Hepatocyte (in vitro differentiated cells): ENCODE measurements at places on chromosomes 16 and 17. TPM values are rescaled to one million over a fixed set of nuclear protein-coding genes. Genes with fewer than 3 reads are reported as not detected.

Gene PCGF2
- total RNA-seq = 7.2 and 8.7 TPM in 2 replicates

Gene MT1B
- not detected in 2 replicates for total RNA-seq

Gene CCDC92B
- total RNA-seq = 0.12 TPM in 1 of 2 replicates, not detected in the other

Gene TUBG2
- total RNA-seq = 13.1 and 16.0 TPM in 2 replicates

DNA sequence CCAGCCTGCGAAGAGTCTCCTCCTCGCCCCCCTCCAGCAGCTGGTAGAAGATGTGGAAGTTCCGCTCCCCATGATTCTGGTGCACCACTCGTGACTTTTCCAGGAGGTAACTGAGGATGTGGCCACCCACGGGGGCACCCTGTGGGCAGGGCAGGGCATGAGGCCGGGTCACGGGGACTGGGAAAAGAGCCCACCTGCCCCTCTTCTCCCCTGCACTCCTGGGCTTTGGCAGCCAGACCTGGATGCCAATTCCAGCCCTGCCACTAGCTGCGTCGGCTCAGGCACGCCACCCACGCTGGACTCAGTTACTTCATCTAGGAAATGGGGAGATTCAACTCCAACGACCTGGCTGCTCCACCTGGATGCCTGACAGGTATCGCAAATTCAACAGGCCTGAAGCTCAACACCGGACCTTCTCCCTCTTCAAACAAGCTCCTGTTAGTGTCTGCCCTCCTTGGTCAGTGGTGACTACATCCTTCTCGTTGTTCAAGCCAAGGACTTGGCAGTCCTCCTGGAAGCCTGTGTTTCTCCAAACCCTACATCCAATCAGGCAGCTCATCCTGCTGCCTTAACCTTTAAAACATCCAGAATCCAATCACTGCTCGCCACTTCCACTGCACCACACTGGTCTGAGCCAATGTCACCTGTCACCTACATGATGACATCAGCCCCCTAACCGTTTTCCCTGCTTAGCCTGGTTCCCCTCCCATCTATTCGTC, 11.6 kb downstream of the MYO1C start:
- DNase-seq = no peak

DNA sequence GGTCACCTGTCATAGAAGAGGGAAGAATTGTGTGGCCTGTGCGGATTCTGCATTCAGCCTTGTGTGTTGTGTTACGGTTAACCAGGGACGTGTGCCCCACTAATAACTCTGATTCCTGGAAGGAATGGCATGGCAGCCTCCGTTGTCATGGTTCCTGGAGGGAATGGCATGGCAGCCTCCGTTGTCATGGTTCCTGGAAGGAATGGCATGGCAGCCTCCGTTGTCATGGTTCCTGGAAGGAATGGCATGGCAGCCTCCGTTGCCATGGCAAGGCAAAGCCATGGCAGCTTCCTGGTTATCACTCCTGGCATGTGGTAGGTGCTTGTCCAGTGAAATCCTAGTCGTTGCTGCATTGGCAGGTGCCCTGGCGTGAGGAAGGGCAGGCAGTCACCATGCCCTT, 8.9 kb downstream of the SPG7 start:
- no peak for DNase-seq

- no peak for DNase-seq
Observed at GRCh38 chr16:65119435-65119834, 2.4 kb downstream of the CDH11 start.

- no peak for DNase-seq
Observed at GRCh38 chr17:56603486-56604238, 10.2 kb downstream of the NOG start.

GRCh38 chr17:4548721-4549531, 6.3 kb downstream of the MYBBP1A start:
- DNase-seq = no peak

GRCh38 chr17:13046361-13046760, 28.5 kb upstream of the ELAC2 start:
- no peak for DNase-seq

DNA sequence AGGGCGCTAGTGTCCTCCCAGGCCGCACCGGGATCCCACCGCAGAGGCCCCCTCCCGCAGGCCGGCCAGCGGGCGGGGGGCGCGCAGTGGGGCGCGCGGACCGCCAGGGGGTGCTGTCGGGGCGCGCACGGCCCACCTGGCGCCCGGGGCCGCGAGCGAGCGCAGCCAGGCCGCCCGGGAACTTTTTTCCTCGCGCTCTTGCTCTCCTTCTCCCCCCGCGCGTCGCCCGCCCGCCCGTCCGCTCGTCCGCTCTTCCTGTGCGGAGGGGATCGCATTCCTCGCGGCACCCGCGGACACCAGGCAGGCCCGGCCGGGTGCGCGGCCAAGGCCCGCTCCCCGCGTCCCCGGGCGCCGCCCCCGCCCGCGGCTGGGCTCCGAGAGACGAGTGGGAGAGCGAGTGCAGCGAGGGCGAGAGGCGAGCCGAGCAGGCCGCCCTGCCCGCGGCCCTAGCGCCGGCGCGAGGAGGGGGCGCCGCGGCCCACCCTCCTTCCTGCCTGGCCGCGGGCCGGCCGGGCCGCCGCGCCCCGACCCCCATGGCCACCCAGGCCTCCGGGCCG, at the start of gene RAI1:
RAI1 (plus strand) TSS at position 272 of the 557 bp plus-strand sequence. CDS start 111,491 bp downstream, outside the sequence.
- DNase-seq = peak; percentile 95

GRCh38 chr17:2266045-2266864, 37.3 kb downstream of the SMG6 start:
- no peak for DNase-seq

DNA sequence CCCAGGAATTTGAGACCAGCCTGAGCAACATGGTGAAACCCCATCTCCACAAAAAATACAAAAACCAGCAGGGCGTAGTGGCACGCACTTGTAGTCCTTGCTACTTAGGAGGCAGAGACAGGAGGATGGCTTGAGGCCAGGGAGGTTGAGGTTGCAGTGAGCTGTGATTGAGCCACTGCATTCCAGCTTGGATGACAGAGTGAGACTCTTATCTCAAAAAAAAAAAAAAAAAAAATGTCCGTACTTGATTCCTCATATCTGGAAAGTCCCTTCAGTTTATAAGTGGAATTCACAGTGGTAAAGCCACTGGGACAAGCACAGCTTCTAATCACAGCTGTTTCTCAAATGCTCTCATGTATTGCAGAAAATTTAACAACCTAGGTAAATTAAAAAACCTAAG, 78.6 kb upstream of the CREBBP start:
- DNase-seq = no peak

GRCh38 chr17:79942011-79942405, 93.7 kb downstream of the TBC1D16 start:
- DNase-seq = no peak

DNA sequence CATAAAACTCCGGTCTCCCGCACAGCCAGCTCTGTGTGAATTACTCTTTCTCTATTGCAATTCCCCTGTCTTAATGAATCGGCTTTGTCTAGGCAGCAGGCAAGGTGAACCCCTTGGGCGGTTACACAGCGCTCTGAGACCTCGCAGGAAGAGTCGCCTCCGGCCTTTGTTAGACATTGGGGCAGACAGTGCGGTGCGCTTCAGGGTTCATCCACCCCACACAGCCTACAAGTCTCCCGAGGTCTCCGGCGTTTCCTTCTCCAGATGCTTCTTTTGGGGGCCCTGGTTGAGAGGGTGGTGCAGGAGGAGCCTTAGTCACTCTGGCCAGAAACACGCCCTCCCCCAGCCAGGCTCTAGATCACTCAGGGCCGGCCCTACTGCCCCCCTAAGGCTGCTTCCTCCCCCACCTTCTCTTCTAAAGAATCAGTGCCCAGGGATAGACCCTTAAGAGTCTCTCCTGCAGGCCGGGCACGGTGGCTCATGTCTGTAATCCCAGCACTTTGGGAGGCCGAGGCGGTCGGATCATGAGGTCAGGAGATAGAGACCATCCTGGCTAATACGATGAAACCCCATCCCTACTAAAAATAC, 1.7 kb upstream of the MSRB1 start:
- no peak for DNase-seq

- DNase-seq = peak; percentile 33
Observed at GRCh38 chr16:15644267-15644961, 1.5 kb upstream of the MARF1 start.

DNA sequence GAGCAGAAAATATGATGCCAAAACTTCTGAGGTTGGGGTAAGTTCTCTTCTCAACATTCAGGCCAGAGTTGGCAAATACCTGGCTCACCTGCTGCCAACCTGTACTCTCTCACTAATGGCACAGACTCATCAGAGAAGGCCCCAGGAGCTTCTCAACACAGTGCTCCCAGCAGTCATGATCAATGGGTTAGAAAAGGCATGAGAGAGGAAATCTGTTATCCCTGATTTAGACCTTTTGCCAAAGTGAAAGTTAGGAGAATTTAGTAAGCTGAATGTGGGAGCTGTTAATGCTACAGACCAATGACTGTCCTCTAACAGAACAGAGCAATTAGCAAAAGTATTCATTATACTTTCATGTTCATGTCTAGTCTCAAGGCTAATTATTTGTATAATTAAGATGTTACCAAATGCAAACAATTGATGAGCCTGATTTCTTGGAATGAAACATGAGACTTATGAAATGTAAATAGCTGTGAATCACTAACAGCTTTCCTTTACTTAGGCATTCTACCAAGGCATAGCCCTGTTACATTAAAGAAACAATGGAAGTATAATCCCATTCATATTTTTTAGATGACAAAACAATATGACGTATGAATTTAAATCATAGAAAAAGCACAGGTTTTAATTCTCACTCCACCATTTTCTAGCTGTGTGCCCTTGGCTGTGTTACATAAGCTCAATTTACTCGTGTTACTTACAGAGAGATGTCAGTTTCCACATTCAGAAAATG, 68.7 kb upstream of the MARCHF10 start:
- no peak for DNase-seq

DNA sequence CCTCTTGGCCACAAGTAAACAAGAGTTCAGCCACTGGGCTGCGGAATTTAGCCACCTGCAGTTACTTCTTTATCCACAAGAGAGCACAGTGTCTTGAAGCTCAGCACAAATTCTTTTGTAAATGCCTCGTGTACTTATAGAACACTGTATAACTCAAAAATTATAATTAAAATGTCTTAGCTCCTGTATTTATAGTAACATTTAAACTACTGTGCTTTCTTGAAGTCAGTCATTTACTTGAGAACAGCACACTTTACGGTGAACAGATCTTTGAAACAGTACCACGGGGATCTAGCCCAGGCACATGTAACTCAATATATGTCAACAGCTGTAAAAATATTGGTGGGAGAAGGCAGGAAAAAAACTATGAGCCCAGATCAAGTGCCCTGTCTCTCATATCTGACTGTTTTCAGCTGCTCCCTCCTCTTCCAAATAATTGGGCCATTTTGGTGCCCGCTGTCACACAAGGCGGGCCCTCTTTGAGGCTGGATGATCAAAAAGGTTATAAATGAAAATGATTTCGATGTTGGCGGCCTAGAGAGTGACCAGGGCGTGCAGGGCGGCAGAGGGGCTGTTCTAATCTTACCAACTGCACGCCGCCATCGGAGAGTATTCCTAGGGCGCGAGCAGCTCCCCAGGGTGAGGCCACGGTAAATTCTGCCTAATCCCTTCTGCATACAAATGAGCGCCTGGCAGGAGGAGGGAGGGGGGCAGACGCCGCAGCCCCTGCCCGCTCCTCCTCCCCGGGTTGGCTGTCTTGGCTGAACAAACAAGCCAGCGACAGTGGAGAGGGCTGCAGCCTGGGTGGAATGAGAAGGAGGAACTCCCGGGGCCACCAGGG, 183.2 kb downstream of the C16orf78 start:
- peak; percentile 69 for DNase-seq

DNA sequence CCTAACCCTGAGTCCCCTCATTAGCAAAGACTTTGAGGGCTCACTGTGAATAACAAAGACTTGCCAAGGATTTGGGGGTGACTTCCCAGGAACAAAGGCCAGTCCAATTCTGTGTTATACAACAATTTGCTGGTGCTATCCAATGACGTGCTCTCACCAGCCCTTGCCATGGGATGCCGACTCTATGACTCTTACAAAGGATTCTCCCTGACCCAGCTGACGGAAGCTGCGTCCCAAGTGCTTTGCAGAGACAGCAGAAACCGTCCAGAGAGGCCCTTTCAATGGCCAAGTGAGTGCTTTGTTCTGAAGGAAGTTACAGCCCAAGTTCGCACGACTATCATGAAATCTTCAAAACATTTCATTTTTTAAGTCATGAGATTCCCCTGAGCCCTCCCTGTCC, 345.3 kb upstream of the TNRC6C start:
- no peak for DNase-seq

DNA sequence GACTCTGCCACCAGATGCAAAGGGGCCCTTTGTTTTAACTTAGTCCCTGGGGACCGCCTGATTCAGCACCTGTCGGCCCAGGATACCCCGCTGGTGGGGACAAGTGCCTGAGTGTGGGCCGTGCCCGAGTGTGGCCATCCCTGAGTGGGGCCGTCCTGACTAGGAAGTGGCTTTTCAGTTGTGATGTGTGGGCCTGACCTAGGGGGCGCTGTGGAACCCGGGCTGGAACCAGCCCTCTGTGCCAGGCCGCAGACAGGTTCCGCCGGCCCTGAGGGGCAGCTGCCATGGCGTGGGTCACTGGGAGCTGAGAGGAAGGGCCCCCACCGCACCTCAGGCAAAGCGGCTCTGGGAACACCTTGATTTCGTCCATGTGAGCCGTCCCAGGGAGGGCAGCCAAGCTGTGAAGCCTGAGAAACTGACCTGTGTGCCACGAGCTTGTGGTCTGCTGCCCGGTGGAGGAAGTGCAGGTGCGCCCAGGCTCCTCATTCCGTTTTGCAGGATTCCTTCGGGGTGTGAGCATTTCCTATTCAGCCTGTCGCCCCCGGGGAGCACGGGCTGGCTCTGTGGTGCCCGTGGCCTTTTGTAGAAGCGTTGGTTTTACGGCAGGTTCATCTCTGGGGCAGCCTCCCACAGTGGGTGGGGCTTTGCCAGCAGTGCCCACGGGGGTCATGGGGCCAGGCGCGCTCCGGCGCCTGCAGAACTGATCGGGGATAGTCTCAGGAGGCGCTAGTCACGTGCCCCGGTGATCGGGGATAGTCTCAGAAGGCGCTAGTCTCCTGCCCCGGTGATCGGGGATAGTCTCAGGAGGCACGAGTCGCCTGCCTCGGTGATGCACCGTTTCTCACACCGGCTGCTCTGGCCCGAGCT, 5.3 kb downstream of the RPL13 start:
- peak; percentile 66 for DNase-seq

DNA sequence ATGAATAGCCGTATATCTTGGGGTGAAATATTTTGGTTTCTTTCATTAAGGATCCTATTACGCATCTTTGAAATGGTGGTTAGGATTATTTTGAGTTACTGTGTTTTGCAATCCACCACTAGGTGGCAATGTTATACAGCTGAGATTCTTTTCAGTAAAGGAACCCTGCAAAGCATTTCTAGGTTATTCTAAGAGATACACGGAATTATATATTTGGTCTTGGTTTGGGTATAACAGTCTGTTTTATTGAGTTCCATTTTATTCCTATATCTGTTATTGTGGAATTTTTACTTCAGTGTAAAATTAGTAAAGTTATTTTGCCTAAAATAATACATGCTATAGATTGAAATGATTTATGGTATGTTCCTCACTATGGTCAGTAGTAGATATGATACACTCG, 62.9 kb upstream of the CPHXL start:
- DNase-seq = peak; percentile 75
